ENCODE measurements at places on chromosomes 5 and 9.

DNA sequence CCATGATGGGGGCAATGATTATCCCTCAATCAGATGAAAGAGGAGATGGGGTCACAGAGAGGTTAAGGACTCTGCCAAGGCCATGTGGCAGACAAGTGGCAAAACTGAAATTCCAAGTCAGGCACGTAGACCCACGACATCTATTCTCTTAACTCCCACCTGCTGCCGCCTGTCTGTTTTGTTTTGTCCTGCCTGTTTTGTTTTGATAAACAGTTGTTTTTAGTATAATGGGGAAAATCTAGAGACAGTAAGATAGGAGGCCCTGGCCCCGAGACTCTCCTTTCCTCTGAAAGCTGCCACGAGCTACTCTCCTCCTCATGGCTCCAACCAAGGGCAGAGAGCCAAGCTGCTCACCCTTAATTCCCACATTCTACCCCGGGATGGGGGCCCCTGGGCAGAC, 4.9 kb downstream of the FSTL4 start:
- DNase-seq: no peak

- DNase-seq: no peak
Observed at GRCh38 chr9:101477736-101478135, 42.2 kb upstream of the ALDOB start.

DNA sequence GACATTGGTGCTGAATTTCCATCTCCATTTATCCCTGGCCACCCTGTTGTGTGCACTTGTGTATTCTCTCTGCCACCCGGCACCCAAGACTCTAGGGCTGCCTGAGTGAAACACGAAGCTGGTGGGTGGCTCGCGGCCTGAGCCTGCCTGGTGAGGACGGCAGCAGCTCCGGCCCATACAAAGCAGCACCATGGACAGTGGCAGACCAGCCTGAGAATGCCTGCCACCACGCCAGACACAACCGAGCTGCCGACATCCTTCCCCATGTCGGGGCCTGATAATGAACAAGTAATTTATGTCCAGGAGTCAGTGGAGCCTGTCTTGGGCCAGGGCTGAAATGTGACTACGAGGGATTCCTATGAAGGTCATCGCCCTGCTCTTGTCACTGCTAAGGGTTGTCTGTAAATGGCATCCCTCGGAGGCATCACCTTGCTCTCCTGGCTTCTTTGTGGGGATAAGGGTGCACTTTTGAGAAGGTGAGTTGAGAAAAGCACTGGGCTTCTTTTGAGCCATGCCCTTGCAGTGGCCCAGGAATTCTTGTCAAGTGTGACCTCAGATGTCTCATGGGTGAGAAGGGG, 175.7 kb downstream of the MELK start:
- DNase-seq: no peak

DNA sequence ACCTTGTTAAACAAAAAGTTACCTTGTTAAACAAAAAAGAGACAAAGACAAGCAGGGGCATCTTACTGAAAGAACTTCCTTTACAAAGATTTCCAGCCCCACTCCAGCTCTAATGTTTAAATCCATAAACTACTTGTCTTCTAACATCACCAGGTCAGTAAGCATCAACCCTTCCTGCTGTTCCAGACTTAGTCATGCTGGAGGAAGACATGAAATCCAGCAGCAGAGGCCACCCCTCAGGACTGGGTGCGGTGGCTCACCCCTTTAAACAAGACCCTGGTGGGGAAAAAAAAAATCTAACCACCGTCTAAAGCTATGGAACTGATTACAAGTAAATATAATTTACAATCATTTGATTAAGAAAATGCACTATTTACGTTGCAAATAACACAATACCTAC, 9.1 kb downstream of the PDCL start:
- DNase-seq: no peak

DNA sequence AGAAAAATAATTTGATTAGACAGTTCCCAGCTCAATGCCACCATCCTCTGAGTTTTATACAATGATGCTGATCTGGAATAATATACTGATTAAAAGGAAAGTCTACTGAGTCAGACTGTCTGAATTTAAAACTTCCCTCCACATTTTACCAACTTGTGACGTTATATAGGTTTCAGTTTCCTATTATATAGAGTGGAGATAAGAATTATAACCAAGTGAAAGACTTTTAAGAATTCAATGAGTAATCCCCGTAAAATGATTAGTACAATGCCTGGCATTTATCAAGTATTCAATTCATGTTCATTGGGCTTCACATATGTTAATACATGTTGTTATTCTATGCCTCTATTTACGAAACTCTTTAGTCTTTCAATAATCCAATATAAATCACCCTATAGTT, 166.0 kb downstream of the CDH9 start:
- DNase-seq: no peak

DNA sequence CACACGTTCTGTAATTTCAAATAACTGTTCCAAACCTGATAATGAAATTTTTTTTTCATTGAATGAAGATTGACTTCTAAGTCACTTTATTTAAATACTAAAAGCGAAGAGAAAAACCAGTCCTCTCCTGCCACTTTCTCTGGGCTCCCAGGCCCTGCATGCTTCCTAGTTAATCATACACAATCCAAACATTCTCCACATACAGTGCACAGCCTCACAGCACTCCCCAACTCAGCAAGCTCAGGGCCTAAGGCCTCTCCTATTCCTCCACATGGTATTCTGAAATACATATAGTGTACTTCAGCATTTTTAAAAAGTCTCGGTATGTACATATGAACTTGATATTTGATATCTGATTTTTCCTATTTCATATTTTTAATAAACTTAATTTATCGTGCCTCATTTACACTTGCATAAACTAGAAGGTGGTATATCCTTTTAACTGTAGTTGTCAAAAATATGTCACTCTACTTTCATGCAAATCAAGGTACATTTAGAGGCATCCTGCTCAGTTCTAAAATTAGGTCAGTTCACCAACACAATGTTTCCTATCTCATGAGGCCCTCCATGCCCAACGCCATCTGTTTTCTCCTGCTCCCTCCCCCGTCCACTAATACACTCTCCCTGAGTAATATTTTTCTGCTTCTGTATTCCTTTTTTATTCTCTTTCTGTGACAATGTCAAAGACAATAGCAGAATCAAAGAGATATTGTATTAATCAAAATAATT, 206.7 kb downstream of the ARRDC3 start:
- DNase-seq: no peak

DNA sequence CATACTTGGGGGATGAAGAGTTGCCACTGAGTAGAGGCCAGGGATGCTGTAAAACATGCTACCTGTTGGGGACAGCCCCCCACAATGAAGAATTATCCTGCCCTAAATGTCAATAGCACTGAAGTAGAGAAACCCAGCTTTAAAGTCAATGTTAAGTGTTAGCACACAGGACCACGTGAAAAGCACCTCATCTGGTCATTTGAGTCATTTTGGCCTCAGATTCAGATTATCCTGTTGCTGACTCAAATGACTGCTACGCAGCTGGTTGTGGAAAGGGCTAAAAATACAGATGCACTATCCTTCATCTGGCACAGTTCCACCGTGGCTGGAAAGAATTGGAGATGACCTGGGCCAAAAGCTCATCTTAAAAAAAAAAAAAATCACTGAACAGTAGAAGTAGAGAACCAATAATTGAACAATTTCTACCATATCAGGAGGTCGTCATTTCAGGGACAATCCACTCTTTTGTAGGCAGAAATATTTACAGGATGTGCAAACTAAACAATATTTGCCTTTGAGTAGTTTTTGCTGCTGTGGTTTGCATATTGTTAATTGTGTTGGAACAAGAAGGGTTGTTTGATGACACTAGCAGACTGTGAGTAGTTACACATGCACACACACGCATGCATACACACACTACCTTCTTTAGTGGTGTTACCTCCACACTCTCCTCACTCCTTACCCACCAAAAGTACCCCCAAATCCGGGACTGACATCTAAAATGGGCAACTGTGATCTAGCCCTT, 195.3 kb upstream of the KLF9 start:
- no peak for DNase-seq

DNA sequence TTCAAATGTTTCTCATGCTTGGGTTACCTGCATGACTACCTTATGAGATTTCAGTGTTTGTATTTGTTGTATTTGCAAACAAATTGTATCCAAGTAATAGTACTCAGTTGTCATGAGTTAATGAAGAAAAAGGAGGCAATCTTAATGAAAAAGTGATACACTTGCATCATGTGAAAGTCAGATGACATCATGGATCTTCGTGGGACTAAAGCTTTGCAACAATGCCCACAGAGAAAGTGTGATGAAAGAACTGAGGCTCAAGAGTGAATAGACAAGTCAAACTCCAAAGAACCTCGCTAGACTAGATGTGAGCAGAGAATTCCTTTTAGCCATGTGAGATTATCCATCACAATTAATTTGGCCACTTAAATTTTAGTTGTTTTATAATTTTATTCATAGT, 75.4 kb upstream of the ADRB2 start:
- DNase-seq: no peak

- no peak for DNase-seq
Observed at GRCh38 chr5:115374057-115374775, 77.8 kb upstream of the CCDC112 start.

DNA sequence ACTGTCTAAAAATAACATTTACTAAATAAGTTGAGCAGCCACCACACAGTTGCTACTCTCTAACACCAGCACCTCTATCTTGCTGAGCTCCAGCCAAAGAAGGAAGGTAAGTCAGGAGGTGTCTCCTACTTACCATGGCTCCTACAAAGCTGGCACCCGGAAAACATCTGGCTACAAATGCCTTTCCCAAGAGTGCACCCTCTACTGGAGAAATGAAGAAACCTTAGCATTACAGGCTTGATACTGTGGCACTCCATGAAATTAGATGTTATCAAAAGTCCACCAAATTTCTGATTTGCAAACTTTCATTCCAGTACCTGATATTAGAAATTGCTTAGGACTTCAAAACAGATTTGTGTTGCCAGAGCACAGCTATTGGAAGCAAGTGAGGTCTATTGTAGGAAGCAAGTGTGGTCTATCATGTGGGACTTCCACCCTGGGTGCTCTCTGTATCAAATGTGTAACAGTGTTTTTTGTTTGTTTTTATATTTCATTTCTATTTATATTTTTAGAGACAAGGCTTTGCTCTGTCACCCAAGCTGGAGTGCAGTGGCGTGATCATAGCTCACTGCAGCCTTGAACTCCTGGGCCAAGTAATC, 25.7 kb upstream of the RFK start:
- no peak for DNase-seq

DNA sequence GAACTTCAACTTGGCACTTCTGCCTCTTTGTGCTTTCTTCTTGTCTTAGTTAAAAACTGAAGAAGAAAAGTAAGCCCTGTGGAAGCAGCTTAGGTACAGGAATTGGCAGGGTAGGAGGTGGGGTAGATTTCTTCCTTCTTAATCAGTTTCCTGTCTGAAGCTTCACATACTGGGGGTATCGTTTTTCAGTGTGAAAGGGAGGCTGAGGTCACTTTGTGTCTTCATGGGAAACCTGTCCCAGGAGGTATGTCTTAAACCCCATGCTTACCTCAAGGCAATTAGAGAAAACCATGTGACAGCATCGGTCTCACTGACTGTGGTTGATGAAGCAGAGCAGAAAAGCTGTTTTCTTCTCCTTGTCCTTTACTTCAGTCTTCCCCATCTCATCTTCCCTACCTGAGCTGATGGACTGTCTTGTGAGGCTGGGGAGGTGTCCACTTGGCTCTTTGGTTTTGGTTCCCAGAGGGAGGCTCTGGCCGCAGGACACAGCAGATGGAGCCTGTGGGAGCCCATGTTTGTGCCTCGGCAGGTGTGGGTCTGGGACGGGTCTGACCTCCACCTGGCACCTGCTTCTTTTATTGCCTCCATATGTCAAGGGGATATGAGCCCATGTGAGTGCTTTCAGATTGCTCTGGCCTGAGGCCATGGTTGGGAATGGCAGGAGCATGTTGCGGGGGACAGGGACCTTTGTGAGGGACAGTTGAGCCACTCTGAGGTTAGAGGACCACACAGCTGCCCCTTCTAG, 47.0 kb downstream of the SH3GL2 start:
- DNase-seq: no peak

DNA sequence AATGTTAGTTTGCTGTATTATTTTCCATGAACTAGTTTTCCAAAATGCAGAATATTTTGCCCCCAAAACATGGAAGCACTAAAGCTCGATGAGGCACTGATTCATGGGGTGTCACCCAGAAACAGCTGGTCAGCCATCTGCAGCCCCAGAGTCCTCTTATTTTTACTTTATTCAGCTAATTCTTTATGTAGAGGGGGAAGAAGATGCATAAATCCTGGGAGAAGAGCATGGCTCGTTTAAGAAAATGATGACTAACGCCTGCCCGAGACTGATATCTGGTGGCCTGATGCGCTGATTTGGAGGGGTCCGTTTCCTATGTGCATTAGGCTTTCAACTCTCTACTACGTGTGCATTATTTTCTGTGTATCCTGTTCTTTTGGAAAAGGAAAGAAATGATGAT, 390.3 kb upstream of the MEF2C start:
- no peak for DNase-seq

- DNase-seq: no peak
Observed at GRCh38 chr9:71795097-71795813, 26.9 kb upstream of the CEMIP2 start.

DNA sequence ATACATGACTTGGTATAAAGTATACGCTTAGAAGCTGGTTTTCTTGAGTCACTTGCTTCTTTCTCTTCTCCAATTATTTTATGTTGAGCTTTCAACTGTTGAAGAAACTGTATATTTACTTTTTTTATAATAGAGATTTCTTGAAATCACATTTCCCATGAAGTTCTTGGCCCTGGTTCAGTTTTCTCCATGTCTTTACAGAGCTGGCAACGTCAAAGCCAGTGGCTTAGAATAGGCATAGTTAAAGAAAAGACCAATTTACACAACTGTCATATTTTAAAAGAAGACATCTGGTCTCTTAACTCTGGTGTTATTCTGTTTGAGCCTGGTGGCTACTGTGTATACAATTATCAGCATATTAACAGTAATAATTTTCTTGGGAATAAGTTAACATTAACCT, 1249.3 kb downstream of the CDH12 start:
- no peak for DNase-seq

GRCh38 chr9:136943291-136944211, 987 bp downstream of the FBXW5 start:
- no peak for DNase-seq

DNA sequence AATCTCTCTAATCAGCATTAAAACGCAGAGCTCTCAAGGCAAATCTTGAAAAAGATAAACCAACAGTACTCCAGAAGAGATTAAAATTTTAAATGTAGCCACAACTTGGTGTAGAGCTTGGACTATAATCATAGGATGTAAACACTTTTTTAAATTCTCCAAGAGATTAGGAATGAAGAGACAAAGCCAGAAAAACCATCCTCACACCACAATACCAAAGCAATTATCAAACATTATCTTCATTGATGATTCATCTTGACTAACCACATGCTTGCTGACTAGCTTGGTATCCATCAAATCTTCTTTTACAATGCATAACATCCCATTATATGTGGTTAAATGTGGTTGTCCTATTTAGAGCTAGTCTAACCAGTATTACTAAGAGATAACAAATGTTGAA, 815.1 kb downstream of the TLE1 start:
- no peak for DNase-seq

GRCh38 chr5:58891086-58891970, 308.5 kb downstream of the RAB3C start:
- DNase-seq: no peak

DNA sequence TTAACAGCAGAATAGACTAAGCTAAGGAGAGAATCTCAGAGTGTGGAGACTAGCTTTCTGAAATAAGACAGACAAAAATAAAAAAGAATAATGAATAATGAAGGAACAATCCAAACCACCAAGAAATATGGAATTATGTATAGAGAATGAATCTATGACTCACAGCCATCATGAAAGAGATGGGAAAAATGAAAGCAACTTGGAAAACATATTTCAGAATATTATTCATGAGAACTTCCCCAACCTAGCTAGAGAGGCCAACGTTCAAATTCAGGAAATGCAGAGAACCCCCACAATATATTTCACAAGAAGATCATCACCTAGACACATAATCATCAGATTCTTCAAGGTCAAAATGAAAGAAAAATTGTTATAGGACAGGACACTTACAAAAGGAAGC, 349.0 kb upstream of the MPDZ start:
- no peak for DNase-seq

Data from GF-D8 (cell line).